Stimulated activated CD4-positive, alpha-beta T cell treated with anti-CD3 and anti-CD28 coated beads, Interleukin-1b, Interleukin-23, amount 100 ng/mL, for 1 hour (primary cell): ENCODE measurements at places on chromosomes 2 and 18.

DNA sequence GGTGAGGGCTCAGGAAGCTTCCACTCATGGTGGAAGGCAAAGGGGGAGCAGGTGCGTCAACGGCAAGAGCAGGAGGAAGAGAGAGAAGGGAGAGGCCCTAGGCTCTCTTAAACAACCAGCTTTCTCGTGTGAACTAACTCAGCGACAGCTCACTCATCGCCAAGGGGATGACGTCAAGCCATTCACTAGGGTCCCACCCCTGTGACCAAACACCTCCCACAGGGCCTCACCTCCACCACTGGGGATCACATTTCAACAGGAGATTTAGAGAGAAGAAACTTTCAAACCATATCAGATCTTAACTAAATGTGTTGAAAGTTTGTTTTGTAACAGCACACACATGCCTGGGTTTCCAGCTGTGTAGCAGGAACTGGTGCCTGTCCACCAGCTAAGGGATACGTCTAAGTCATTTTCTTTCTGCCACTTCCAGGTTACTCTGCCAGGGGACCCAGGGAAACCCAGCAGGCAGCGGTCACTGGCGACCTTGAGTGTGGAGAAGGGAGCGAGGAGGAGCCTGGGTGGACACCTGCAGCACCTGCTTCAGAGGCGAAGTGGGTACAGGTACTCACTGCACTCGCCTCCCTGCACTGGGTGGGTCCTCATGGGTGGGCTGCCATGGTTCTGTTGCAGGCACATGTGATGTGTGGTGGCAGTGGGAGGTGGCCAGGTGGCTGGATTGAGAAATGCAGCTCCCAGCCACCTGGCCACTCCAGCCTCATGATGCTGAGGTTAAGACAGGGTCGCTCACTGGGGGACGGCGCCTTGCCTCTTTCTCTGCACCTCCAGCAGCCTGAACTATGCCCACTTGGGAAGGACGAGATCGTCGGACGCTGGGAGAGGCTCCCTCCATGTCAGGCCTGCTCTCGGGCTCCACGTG is 8.4 kb upstream of the GPC1 start:
- no peak for DNase-seq

DNA sequence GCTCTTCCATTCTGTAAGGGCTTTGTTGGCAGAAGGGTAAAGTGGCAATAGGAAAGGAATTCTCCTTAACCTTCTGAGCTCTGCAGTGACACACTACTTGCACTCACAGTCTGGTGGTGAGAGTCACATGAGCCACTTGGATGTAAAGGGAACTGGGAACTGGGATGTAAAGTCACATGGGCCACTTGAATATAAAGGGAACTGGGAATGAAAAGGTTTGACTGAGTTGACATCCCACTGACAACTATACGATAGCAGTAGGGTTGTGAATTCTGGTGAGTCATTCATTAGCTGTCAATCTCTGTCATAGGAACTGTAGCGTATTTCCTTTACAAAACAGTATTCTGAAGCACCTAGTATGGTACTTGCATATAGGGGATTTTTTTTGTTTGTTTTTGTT is 5.5 kb downstream of the RPE start:
- DNase-seq = no peak

DNA sequence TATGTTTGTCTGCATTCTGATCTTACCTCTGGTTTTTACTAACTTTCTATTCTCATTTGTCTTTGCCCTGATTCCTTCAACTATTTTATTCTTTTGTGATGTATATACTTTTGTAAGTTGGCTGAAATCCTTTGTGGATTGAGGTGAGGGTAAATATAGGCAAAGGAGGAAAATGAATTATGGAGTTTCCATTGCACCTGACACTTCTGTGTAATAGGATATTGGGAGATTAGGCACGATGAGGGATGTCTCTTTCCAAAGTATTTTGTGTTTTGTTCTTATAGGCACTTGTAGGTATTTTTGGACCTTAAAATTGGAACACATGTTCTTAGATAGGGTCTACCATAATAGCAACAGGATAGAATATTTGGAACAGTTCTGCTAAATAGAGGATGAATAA is 76.4 kb downstream of the HRH4 start:
- DNase-seq = no peak

- DNase-seq = no peak
These were observed 66.5 kb downstream of the PDCL3 start for GRCh38 chr2:100629309-100629708.

DNA sequence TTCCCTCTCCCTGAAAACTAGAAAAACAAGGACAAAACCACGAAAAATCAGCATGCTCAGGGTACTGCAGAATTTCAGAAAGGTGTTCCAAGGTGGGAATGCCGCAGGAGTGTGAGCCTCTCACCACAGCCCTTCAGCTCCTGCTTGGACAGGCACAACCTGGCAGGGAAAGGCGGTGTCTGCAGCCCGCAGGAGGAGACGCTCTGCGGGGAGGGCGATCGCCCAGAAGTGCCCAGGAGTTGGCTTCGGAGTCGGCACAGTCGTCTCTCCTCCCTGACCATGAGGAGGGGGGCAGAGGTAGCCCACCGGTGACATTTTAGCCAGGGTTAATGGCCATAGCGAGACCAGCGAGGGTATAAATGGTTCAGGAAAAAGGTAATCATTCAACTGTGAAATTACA is 57.2 kb downstream of the TMEM18 start:
- no peak for DNase-seq

DNA sequence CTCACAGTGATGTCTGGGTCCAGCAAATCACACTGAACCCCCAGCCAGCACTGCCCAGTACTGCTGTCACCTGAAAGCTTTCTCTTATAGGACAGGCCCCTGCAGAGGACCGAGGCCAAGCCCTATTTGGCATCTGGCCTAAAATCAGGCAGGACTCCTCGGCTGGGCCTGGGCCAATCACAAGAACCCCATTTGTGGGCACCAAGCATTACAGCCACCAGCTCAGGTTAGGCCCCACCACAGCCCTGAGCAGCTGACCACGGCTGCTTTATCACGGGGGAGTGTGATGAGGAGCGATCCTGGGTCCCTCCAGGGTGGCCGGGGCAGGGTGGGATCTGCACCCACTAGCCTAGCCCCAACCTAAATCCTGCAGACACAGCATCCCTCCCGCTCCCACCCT is 8.2 kb downstream of the BIN1 start:
- no peak for DNase-seq

- no peak for DNase-seq
These were observed 296.1 kb upstream of the GULP1 start for GRCh38 chr2:187995556-187995955.

DNA sequence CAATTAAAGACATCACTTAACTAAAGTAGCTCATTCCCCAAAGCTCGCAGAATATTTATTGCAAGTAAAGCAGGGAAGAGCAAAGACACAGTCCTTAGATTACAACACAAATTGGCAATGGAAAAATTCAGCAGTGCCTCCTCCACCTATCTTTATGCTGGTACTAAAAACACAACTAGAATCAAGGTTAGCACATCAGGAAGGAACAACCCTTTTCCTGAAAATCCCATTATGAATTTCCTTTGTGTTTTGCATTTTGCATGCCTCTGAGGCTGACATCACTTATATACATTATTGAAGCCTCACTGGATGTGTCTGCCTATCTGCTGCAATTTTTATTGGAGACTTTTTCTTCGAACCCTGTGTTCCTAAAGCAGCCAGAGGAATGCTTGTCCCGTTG is 193.8 kb upstream of the STK17B start:
- DNase-seq = no peak

GRCh38 chr2:39468579-39469451 is 31.7 kb upstream of the MAP4K3 start:
- no peak for DNase-seq

- no peak for DNase-seq
These were observed 40.3 kb downstream of the AAK1 start for GRCh38 chr2:69603146-69603743.

GRCh38 chr2:169360984-169361705 is 1.2 kb downstream of the LRP2 start:
- no peak for DNase-seq

DNA sequence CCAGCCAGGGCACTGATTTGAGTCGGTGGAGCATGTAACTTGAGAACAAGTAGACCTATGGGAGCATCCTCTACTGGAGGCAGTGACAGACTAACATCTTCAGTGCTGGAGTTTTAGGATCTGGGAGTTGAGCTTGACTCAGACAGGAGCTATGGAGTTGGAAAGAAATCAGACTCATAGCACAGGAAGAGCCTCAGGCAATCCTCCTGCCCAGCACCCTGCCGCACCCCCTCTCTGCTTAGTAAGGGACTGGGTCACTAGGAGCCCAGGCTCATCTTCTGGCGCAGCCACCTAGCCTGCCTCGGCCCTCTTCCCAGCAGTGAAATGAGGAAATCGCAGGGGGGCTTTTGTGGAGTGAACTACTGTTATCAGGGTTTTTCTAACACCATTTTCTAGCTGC is 3.6 kb downstream of the ARID5A start:
- no peak for DNase-seq

- no peak for DNase-seq
These were observed 65.1 kb downstream of the CERS6 start for GRCh38 chr2:168521053-168521741.

- no peak for DNase-seq
These were observed 172.3 kb downstream of the UBE2E3 start for GRCh38 chr2:181152701-181153100.

DNA sequence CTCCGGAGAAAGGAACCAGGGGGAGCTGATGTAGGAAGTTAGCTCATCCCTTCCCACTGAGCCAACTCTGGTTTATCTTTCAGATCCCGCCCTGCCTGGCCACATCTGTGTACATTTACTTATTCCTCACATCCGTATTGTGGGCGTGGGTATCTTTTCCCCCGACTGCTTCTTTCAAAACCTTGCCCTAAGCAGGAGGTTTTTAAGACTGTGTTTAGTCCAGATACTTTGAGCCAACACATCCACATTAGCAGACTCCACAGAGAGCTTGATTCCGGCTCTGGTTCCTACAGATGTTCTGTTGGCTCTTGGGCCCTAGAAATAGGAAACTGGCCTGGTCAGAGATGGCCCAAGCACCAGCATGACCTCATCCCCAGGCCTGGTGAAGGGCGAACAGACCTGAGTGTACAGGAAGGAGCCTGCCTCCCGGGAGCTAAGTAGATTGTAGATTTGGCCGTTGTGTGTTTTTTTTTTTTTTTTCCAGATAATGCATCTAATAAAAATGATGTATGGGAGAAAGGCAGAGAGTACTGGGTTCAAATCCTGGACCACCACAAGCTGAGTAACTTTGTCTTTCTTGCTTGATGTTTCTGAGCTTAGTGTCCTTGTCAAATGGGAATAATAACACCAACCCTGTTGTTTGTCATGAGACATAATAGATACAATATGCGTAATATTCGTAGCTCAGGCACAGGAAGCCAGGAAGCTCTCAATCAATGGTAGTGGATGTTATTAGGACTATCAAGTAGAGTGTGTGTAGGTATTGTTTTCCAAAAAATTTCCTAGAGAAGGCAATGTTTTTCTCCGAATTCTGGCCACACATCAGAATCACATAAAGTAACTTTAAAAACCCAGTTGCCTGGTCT is 92.3 kb downstream of the PRKCE start:
- no peak for DNase-seq
